Ovary (tissue), 10 donors: ENCODE measurements at places on chromosomes 1 and 21. TPM values are rescaled to one million over a fixed set of nuclear protein-coding genes. Genes with fewer than 3 reads are reported as not detected.

DNA sequence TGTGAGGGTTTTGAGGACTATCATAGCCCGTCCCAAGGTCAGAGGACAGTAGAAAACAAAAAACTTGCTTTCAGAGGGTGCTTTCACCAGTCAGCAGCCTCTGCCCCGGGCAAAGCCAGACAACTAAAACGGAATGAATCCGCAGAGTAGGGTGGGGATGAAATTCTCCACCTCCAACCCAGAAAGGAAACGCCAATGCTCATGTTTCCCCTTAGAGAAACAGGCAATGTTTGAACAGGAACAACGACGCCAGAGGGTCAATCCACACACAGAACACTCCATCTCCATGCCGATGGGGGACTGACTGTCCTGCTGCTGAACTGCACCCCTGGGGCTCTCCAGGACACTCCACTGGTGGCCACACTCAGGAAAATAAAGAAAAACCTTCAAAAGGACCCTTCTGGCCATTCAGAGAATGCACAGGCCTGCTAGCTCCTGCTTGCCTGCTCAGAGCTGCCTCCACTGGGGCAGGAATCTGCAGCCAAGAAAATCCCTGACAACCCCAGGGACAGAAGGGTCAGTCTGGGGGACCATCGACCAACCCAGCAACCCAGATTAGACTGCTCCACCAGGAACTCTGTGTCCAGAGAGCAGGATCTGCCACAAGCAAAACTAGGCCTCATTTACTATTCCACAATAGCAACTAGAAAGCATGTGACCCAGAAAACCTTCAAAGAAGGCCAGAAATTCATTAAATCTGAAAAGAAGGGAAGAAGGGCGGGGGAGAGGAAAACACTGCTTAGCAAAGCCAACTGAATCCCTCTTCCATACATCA is 116.0 kb downstream of the TOMM20 start:
- H3K4me3 ChIP-seq: no peak overlapping the region
- no peaks in the 10 kb centered on the region for H3K27me3 ChIP-seq
- H3K4me1 ChIP-seq: no peaks in the 10 kb centered on the region
- no peak for DNase-seq
- no peaks in the 10 kb centered on the region for H3K36me3 ChIP-seq
- H3K27ac ChIP-seq: no peak overlapping the region

SNX27 gene
- total RNA-seq: 25.3 TPM

- no peak for DNase-seq
- no peaks in the 10 kb centered on the region for H3K27me3 ChIP-seq
- no peak overlapping the region for H3K4me3 ChIP-seq
- H3K36me3 ChIP-seq: no peaks in the 10 kb centered on the region
These were observed 56.0 kb downstream of the LHX9 start for GRCh38 chr1:197973206-197973605.

DNA sequence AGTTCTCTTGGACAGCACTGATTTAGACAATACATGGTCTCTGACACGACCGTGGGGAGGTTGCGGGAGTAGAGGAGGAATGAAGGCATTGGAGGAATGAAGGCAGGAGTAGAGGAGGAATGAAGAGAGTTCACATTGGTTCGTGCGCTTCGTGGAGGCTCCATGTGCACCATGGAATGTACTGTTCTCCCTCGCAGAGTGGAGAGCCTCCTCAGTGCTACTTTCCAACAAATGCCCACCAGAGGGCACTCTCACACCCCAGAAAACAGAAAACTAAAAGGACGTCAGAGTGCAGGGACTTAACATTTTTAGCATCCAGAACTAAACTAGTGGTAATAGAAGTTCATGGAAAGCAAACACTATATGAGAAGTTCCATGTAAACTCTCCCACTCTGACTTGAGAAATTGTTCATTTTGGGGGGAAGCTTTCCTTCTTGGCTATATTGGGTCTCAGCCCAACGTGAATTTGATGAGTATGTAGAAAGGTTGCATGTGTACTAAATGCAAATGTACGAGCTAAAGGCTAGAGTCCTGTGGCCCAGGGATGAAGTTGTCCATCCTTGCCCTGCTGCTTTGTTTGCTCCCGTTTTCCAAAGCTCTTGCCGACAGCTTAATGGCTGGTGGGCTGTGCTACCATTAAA is 211.6 kb downstream of the LMX1A start:
- no peak for DNase-seq
- H3K4me3 ChIP-seq: no peak overlapping the region
- H3K4me1 ChIP-seq: no peaks in the 10 kb centered on the region
- H3K36me3 ChIP-seq: no peaks in the 10 kb centered on the region
- H3K27ac ChIP-seq: no peak overlapping the region
- H3K27me3 ChIP-seq: no peaks in the 10 kb centered on the region

- peaks cover 6% of the 10 kb centered on the region for H3K4me1 ChIP-seq
- H3K27me3 ChIP-seq: no peaks in the 10 kb centered on the region
- H3K4me3 ChIP-seq: no peak overlapping the region
- H3K27ac ChIP-seq: no peak overlapping the region
These were observed 171.0 kb downstream of the ZZZ3 start for GRCh38 chr1:77511440-77511840.
